Bone marrow (tissue), 2 donors: ENCODE measurements at places on chromosomes 11 and 22.

DNA sequence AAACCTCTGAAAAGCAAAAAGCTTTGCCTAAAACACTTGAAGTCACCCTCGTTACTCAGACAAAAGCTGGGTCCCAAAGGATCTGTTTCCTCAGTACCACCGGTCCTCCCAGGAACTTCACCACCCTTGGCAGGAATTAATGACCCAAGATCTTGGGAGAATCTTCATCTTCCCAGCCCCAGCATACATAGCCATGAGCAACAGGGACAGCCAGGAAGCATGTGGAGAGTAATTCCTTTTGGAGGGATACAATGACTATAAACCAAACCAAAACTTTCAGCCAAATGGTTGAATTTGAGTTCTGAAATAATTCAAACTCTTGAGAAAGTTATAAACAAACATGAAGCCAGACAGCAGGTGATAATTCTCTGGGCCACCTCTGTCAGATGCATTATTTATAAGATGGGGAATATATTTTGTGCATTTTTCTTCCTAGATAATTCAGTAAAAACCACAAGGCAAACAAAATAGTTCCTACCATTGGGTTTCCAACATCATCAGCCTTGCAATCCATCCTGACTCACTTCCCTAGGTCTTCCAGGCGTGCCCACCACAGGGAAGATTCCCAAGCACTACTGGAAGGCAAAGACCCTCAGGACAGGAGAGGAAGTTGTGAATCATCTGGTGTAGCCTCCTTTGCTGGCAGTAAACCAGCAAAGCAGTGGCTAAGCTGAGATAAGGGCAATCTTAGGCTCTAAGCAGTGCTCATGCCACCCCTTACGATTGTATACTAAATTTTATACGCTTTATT lies 71.7 kb upstream of the DRD2 start:
- no peak for DNase-seq

DNA sequence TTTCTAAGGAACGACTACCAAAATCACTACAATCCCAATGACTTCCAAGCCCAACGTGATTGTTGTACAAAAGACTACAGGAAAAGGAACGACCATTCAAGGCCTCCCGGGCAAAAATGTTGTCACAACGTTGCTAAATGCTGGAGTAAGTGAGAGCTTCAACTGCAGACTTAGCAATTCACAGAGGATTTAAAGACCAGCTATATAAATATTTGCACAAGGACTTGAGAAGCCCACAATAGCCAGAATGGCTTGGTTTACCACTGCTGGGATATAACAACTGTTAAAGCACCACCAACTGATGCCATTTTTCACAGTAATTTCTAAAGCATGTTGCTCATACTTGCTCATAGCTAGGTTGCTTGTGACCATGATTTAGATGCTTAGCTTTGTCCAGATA lies 78.3 kb downstream of the EMSY start:
- DNase-seq = no peak

DNA sequence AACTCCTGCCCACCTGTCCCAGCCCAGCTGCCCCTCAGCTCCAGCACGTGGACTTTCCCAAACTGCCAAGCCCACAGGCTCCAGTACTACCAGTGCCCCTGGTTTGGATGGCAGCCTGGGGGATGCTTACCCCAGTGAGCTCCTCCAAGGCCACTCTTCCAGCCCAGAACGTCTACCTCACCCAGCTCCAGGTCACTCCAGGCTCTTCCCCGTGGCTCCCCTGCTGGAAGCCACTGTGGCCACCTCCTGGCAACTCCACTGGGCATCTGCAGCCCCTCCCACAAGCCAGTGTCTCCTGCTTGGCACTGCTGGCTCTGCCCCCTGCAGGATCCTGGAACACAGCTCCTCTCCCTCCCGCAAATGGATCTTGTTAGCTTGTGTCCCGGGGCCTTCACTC lies 29.3 kb downstream of the LMO1 start:
- DNase-seq = no peak

- DNase-seq = no peak
Observed at GRCh38 chr11:1197886-1198560, 24.8 kb upstream of the MUC5B start.

DNA sequence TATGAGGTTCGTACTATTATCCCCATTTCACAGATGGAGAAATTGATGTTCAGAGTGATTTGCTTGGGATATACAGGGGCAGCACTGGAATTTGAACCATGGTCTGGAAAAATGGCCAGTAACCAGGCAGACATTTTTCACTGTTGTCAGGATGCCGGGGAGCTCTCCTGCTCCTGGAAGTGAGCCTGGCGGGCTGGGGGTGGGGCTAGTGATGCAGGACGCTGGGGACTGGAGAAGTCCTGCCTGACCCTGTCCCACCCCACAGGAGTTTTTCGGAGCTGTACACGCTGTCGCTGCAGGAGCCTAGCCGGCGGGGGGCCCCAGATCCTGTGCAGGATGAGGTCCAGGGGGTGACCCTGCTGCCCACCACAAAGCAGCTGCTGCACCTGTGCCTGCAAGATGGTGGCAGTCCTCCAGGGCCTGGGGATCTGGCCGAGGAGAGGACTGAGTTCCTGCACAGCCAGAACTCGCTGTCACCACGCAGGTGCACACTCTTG lies 11.1 kb downstream of the SIPA1 start:
- no peak for DNase-seq

DNA sequence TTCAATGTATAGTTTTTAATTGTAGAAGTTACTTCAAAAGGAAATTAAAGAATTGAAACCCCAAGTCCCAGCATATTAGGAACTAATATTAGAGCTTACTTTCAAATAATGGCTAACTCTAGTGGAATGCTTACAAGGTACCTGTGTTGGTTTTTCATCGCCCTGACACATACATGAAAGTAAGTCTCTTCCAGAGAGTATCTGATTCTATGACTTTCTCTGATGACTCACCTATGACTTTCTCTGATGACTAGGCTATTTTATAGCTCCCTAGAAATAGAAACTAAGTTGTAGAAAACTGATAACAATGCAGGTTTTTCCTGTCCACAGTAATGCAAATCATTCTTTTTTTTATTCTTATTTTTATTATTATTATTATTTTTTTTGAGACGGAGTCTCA lies 33.6 kb upstream of the MMP7 start:
- DNase-seq = peak; percentile 81

DNA sequence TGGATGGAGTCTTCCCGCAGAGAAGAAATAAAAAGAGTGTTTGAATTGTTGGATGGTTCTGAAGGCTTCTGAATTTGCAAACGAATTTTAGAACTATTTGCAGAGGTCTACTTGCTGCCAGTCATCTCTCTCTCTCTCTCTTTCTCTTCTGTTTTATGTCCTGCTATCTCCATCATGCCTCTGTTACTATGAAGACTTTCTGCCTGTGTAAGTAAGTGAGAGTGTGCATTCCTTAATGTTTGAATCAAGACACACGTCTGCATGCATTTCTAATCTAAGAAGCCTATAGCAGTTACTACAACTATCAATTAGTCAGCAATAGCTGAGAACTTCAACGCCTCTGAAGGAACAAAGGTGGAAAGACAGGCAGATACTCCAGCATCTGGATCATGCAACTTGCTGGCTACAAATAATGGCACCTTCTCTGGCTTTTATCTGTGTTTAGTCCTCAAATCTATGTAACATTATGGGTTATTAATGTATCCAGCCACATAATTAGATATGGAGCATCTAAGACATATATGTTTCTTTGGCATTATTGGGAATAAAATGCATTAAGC lies 191.5 kb upstream of the BLID start:
- no peak for DNase-seq

DNA sequence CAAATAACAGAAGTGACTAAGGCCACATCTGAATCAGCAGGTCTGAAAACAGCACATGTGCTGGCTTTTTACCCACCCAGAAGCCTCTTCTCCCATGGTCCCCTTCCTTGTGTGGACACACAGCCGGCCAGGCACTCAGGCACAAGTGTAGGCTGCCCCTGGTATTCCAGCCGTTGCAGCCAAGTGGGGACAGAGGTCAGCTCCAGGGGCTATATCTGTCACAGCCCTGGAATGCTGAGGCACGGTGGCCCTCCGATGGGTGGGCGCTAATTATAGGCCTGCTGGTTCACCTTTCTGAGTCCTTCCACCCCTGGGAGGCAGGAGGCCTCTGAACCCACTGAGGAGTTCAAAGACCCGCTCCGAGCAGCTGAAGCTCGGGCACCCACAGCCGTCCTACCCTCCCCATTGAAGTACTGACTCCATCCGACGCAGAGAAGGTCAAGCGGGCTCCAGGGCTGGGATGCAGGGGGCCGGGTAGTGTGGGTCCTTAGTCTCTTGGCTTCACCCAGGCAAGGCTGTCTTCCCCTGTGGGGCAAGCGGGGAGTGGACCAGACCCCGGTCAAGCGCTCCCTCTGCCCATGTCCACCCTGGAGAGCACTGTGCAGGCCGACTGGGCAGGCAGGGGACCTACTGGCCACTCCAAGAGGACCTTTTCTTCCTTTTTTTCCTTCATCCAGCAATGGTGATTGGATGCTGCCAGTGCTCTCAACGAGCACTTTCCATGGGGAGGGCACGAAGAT lies 14.3 kb downstream of the FGF3 start:
- no peak for DNase-seq

GRCh38 chr22:44586351-44586990 lies 88.4 kb upstream of the RTL6 start:
- DNase-seq = no peak

DNA sequence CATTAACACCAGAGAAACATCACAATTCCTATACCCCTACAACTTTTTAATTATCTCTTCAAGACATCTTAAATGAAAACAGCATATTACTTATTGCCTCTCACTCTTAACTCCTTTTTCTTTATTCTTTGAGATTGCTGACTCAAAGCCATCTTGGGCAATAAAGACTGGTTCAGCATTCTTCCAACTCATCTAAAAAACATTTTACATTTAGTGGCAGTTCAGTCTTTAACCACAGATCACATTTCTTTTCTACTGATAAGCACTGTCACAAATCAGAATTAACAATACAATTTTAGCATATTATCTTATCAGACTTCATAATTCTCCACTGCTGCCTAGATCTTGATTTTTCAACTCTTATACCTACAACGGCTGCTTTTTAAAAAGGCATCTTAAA lies 34.0 kb downstream of the SIK3 start:
- DNase-seq = no peak

- no peak for DNase-seq
Observed at GRCh38 chr11:70594031-70594430, 195.7 kb downstream of the CTTN start.

- no peak for DNase-seq
Observed at GRCh38 chr11:119626871-119627270, 102.1 kb downstream of the NECTIN1 start.

- DNase-seq = no peak
Observed at GRCh38 chr11:123069908-123070821, 8.2 kb upstream of the HSPA8 start.

- DNase-seq = no peak
Observed at GRCh38 chr11:120186774-120187591, 23.8 kb upstream of the OAF start.

GRCh38 chr11:129792663-129793062 lies 23.0 kb upstream of the TMEM45B start:
- DNase-seq = no peak

DNA sequence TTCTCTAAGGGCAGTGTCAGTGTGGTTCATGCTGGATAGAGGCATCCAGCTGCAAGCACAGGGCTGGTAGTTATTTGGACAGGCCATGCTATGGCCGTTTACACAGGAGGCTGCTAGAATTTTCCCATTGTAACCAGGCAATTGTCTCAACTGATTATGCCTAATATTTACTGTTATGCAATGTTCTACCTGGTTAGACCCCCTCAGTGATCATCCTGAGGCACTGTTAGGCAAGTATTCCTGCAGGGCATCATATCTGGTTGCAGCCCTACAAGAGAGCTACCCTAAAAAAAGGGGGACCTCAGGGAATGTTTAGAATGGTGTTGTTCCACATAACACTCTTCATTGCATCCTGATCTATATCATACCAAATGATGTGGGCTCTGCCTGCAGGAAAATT lies 1124.6 kb downstream of the JRKL start:
- no peak for DNase-seq

DNA sequence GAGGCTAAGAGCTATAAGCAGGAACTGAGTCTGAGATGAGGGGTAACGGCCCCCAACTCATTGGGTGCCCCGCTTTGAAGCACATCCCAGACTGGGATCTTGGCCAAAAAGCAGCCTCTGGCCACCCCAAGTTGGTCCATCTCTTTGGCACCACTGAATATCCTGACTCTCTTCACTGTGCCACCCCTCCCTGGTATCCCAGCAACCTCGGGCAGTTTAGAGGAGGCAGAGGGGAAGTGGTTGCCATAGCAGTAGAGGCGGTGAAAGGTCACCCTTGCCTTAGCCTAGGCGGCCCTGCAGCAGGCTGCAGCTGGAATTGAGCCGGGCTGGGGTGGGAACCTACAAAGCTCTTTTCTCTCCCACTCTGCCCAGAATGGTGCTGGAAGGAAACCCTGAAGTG lies 1.1 kb downstream of the PELI3 start:
- peak; percentile 28 for DNase-seq

- no peak for DNase-seq
Observed at GRCh38 chr22:17369439-17370025, at the start of gene CECR2. CECR2 (plus strand) TSS chr22:17369460; CDS start chr22:17369784, 324 bp downstream.

- no peak for DNase-seq
Observed at GRCh38 chr22:36182056-36182455, 19.6 kb downstream of the APOL4 start.

- DNase-seq = no peak
Observed at GRCh38 chr22:49022816-49023160, 804.9 kb downstream of the BRD1 start.

DNA sequence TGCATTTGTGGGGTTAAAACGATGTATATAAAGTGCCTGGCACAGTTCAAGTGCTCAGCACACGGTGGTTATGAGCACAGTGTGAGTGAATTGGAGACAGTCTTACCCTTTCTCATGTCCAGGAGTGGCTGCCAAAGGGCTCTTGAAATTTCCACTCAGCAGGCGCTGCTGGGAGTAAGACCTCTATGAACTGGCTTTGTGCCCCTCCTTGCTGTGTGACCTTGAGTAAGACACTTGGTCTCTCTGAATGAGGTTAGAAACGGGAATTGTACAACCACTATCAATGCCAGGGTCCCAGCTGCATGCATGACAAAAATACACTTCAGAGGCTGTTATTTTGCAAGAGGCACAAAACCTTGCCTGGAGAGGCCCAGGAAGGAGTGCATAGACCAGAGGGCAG lies 86.6 kb downstream of the TSPAN18 start:
- no peak for DNase-seq

GRCh38 chr22:29629903-29630516 lies 26.6 kb downstream of the NF2 start:
- no peak for DNase-seq

GRCh38 chr11:15286465-15286864 lies 171.7 kb downstream of the INSC start:
- DNase-seq = no peak

DNA sequence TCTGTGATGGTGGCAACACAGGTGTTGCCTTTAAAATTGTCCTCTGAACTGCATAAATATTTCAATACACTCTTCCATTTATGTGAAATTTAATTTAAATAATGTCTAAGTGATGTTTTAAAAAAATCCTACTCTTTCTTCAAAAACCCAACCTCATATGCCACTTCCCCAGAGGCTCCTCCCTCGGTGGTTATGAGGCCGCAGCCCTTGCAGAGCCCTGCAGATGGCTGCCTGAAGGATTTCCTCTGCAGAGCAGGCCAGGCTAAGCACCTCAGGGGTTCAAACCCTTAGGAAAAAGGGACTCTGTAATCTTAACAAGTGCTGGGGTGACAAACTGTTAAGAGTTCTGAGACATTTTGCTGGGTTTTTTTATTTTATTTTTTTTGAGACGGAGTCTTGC lies 25.2 kb downstream of the MORC2 start:
- no peak for DNase-seq

GRCh38 chr11:37078521-37078920 lies 480.5 kb upstream of the RAG2 start:
- DNase-seq = no peak

GRCh38 chr22:22848364-22848866 lies 39.2 kb upstream of the IGLL5 start:
- DNase-seq = no peak

- no peak for DNase-seq
Observed at GRCh38 chr22:44075670-44076069, 51.6 kb downstream of the PARVB start.
